ENCODE measurements at places on chromosomes 12 and 14. TPM values are rescaled to one million over a fixed set of nuclear protein-coding genes. Genes with fewer than 3 reads are reported as not detected.

- DNase-seq = no peak
These were observed 267.7 kb upstream of the DIO3 start for GRCh38 chr14:101293605-101294004.

DNA sequence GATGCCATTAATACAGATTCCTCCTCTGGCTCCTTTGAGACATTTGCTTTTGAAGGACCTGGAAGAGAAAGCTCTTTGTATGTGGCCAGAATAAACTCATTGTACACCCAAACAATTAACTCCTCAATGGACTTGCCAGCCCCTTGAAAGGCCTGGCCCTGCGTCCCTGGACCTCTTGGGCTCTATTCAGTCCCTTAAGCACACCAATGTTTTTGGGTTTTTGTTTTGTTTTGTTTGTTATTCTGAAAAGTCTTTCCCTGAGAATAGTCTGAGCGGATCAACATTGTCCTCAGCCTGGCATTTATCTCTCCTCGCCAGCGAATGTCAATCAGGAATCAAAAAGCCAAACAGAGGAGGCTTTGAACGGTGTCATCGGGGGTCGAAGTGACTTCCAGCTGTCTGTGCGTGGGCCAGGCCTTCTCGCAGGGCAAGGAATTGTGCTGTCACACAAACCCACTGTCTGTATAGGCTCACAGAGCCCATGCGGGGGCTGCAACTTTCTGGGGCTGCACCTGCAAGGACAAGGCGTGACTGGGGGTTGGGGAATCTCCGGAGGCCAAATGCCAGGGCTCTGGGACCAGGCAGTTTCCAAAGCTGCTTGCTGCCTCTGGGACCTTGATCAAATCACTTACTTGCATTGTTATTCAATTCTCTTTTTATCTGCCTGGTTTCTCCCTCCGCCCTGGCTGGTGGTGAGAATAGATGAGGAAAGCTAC, 108.3 kb downstream of the SMOC1 start:
- no peak for DNase-seq

KRT77 gene
- not detected for total RNA-seq

MSI1 gene
- total RNA-seq = not detected

SMIM41 gene
- not detected for total RNA-seq

DNA sequence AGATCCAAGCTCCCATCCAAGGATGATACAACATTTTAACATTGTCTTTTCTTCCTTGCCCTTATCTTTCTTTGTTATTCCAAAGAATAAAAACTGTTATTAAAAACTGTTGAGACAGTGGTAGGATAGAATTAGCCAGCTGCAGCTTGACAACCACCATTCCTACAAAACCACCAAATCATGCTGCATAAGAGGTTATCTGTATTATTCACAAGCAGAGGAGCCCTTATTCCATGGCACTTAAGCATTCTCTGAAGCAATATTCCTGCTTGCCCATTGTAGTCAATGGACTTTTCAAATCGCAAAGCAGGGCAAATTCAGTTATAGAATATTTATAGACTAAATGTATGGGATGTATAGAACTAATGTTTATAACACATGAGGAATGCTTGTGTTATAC, 3.4 kb downstream of the ABCD2 start:
- no peak for DNase-seq

- no peak for DNase-seq
These were observed 558.2 kb downstream of the FLRT2 start for GRCh38 chr14:86088156-86088555.

PRB2 gene
- not detected for total RNA-seq

DNA sequence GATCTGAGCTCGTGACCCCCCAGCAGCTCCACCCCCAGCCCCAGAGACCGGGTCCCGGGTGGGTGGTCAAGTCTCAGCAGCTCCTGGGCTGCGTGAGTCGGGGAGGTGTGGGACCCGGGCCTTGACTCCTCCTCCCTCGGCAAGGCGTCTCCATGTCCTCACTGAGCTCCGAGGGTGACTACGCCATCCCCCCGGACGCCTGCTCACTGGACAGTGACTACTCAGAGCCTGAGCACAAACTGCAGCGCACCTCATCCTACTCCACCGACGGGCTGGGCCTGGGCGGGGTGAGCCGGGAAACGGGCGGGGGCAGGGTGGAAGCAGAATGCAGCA, 28.1 kb downstream of the PIGH start:
- DNase-seq = no peak

DNA sequence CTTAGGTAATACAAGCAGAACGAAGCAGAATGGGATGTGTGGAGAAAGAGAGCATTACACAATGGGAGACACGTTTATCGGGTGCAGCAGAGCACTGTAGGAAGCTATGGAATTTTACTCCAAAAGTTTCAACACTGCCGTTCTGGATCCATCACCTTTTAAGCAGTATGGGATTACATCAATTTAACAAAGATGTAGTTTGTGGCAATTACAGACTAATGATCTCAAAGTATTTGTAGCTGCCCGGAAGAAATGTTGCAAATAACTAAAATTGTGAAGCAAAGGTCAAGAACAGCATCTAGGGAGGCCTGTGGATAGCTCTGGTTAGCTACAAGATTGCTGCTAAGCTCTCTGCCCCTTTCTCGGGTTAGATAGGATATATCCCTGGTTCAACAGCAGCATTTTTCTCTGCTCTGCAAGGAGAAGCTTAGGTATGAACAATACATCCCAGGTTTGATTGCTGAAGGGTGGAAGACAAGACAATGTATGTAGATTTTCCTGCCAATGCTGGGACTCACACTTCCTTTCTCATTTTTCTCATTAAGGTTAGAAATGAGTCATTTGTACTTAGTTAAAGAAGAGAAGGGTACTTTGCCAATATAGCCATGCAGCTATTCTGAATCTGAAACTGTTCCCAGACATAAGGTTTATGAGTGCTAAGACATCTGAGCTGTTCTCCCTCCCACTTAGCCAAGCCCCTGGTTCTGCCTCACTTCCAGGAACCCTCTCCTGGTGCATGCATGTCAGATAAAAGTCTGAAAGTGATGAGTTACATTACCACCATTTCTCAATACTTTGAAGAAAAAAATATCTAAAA, 75.0 kb upstream of the HIF1A start:
- no peak for DNase-seq

TMEM132D gene
- total RNA-seq = 1.1 TPM

DNA sequence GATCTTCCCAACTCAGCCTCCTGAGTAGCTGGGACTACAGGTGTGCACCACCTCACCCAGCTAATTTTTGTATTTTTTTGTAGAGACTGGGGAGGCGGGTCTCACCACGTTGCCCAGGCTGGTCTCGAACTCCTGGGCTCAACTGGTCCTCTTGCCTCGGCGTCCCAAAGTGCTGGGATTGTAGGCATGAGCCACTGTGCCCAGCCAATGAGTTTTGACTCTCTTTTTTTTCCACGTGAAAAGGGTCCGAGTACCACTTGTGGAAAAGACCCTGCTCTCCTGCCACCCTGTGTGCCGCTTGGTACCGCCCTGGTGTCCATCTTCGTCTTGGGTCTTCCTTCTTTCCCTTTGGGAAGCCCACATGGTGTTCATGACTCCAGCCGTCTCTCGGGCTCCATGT, 17.6 kb downstream of the TEDC1 start:
- no peak for DNase-seq

DNA sequence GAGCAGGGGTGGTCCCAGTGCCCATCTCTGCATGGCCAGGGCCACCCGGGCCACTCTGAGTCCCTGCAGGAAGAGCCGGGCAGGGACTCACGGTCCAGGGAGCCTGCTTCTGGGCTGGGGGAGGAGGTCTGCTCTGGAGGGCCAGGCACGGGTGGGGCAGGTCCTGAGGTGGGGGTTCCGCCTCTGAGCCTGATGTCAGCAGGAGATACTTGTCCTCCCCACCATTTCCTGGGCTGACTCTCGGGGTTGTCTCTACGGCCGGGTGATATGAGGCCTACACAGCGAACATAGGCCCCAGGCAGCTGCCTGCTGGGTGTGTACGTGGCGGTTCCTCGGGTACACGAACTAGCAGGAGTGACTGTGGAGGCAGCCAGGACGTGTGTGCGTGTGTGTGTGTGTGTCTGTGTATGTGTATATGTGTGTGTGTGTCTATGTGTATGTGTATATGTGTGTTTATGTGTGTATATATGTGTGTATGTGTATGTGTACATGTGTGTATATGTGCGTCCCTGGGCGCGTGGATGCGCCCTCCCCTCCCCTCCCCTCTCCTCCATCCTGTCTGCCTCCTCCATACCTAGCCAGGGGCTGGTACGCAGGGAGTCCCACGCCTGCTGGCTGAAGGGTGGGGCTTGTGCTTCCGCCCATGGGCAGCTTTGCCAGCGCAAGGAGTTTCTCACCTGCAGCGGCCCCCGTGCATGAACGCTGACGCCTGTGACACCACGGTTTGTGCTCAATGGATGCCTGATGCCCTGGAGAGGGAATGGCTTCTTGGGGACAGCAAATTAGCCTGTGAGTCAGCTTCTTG, 30.4 kb upstream of the TRAF3 start:
- no peak for DNase-seq

DNA sequence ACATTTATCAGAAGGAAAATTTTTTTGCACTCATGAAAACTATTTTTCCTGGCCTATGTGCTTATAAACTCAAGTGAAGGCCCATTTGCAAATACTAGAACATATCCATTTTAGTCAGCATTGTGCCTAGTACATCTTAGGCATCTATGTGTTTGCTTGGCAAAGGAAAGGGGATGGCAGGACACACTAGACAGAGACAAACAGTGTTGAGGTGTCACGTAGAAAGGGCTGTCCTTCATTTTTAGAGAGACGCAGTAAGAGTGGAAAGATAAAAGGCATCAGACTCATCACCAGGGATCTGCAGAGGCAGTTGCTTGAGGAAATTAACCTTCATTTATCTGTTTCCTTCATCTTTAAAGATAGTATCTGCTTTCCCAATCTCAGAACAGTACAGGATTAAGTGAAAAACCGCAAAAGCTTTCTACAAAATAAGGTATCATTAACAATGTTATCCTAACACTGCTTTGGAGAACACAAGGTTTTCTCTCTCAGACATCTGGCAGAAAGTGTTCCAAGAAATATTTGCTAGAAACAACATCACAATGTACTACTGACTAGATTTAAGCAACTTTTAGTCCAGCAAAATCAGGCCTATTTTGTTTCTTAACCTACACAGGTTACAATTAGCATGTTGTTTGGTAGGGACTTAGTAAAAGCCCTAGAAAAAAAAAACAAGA, 2.0 kb downstream of the YBX3 start:
- no peak for DNase-seq

OR10G3 gene
- total RNA-seq = not detected

NID2 gene
- 45.3 TPM for total RNA-seq

- DNase-seq = no peak
These were observed 78.4 kb upstream of the RIN3 start for GRCh38 chr14:92435154-92435553.

GRCh38 chr14:39472078-39472477, 39.8 kb upstream of the FBXO33 start:
- DNase-seq = no peak

DNA sequence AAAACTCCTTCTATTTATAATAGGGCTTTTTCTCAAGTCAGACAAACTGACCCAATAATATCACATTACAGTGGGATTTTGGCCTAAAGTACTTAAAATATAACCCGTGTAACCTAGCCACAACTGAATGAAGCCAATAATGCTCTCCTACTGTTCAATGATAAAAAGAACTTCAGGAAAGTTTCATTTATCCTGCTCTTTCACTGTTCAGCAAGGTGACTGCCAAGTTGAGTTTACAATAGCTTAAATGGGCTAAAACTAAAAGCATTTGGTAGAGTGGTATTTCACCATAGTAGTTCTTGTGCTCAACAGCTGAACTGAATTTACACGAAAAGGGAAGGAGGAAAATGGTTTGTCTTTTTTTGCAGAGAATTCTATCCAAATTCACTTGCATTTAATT, 49.8 kb downstream of the CNTN1 start:
- no peak for DNase-seq

GRCh38 chr12:67692966-67693365, 44.4 kb downstream of the DYRK2 start:
- DNase-seq = no peak

AICDA gene
- total RNA-seq = not detected

GRCh38 chr12:18549598-18549997, 188.2 kb downstream of the PLCZ1 start:
- no peak for DNase-seq

DNA sequence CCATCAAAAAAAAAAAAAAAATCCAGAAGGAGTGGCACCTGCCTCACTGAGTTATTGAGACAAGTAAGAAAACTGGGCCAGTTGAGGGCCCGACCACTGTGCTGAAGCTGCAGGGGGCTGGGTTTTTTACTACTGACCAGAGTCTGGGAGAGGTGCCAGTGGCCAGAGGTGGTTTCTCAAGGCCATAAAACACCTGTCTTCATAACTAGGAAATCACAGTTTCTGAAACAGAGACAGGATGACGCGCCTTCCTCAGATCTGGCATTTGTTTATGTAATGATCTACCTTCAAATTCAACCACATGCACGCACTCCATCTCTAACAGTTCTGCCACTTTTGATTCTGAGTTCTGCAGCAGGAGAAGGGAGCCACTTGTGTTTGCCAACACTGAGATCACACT, 12.7 kb downstream of the TSPAN11 start:
- no peak for DNase-seq

KCNA5 gene
- total RNA-seq = not detected

PLXNC1 gene
- 0.99 TPM for total RNA-seq

DNA sequence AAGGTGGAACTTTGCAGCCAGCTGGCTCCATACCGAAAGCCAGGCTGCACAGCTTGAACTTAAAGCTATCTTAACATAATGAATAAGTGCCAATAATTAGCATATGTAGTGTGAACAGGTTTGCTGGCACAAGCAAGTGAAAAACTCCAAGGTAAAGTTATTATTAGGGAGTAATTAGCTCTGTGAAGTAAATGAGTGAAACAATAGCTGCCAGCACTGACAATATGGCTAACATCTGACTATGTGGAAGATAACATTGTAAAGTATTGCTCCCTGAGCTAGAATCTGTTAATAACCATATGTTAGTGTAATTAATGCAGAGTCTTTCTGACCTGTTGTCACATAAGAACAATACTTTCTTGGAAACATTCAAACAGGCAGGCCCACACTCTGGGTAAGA, 246.4 kb downstream of the SOX5 start:
- no peak for DNase-seq

DNA sequence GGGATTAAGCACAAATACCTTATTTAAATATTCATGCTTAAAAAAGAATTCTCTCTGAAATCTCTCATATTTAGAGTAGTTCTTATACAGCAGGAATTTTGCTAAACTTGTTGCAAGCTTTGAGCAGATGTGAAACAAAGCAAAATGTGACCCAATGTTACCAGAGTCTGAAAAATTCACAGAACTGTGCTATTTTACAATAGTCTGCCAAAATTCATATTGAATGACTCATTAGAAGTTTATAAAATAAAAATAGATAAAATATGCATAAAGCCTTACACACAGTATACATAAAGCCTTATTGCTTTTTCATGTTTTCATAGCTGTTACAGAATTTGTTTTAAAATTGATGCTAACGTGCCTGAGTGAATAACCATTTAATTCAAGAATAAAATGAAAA, 17.8 kb upstream of the RHOJ start:
- no peak for DNase-seq
